Inflammatory macrophage (primary cell): ENCODE measurements at places on chromosomes 5 and 9.

- no peak for DNase-seq
Observed at GRCh38 chr9:123390337-123391135, 34.5 kb downstream of the CRB2 start.

GRCh38 chr5:124230456-124230855 lies 516.0 kb downstream of the ZNF608 start:
- DNase-seq, result no peak

- DNase-seq, result no peak
Observed at GRCh38 chr5:12951846-12952245, 992.6 kb downstream of the DNAH5 start.

DNA sequence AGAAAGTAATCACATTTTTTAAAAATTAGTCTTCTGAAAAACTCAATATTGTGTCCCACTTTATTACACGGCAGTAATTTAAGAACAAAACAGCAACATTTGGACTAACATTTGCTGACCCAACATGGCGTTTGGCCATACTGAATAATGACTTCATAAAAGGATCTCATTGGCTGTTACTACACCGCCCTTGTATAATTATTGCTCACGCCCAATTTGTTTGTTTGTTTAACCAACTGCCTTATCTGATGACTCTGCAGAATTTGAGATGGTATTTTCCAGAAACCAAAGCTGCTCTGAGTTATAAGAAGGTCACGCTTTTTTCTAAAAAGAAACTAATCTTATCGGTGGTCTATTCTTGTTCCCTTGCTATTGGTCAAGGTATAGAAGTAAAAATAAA lies 200.2 kb upstream of the TARS1 start:
- no peak for DNase-seq

- no peak for DNase-seq
Observed at GRCh38 chr5:36418152-36418979, 116.7 kb upstream of the RANBP3L start.

GRCh38 chr9:24434183-24434582 lies 111.5 kb downstream of the IZUMO3 start:
- DNase-seq, result no peak

- DNase-seq, result no peak
Observed at GRCh38 chr9:83322438-83322837, 215.8 kb downstream of the FRMD3 start.

- DNase-seq, result no peak
Observed at GRCh38 chr9:133009906-133010582, 20.8 kb upstream of the GTF3C5 start.

- no peak for DNase-seq
Observed at GRCh38 chr9:81266086-81266485, 423.3 kb downstream of the TLE1 start.

DNA sequence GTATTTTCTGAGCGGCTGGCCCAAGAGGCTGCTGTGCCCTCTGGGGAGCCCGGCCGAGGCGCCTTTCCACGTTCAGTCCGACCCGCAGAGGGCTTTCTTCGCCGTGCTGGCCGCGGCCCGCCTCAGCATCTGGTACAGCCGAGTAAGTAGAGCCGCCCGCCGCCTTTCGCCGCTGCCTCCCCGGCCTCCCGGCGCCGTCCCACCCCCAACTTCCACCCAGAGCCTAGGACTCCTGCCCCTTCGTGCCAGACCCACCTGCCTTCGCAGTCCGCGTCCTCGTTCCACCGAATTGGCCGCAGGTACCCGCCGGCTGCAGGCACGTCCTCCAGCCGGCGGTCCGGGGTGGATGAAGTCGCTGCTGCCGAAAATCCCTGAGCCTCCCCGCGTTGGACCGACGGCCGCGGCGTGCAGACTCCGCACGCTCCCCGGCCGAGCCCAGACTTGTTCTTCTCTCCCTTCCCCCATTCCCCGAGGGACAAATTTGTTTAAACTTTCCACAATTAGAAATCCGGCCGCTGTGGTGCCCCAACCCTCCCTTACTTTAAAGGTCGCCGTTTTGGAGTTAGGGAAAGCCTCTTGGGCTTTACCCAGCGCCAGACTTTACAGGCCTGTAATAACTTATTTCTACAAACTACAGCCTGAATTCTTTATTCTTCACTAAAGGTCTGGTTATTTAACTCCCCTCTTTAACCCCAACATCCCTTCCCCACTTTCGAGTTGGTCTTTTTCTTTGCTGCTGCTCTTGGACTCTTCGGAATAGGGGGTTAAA lies 589 bp downstream of the RIC1 start:
- peak; percentile 42 for DNase-seq

- no peak for DNase-seq
Observed at GRCh38 chr5:82859451-82860140, 217.6 kb downstream of the TMEM167A start.

- DNase-seq, result no peak
Observed at GRCh38 chr9:136852664-136853595, 784 bp downstream of the MAMDC4 start.

DNA sequence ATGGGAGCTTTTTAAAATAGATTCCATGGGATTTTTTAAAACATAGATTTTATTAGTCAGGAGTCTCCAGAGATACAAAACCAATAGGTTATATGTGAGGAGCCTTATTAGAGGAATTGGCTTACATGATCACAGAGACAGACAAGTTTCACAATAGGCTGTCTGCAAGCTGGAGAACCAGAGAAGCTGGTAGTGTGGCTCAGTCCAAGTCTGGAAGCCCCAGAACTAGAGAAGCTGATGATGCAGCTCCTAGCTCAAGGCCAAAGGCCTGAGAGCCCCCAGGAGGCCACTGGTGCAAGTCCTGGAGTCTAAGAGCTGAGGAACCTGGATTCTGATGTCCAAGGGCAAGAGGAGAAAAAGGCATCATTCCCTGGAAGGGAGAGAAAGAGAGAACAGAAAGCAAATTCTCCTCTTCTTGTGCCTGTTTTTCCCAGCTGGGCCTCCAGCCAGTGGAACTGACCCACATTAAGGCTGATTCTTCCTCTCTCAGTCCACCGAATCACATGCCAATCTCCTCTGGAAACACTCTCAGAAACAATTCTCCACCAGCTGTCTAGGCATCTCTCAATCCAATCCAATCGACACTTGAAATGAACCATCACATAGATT lies 59.3 kb downstream of the AHRR start:
- peak; percentile 32 for DNase-seq

GRCh38 chr5:30765227-30765626 lies 428.3 kb upstream of the CDH6 start:
- no peak for DNase-seq

DNA sequence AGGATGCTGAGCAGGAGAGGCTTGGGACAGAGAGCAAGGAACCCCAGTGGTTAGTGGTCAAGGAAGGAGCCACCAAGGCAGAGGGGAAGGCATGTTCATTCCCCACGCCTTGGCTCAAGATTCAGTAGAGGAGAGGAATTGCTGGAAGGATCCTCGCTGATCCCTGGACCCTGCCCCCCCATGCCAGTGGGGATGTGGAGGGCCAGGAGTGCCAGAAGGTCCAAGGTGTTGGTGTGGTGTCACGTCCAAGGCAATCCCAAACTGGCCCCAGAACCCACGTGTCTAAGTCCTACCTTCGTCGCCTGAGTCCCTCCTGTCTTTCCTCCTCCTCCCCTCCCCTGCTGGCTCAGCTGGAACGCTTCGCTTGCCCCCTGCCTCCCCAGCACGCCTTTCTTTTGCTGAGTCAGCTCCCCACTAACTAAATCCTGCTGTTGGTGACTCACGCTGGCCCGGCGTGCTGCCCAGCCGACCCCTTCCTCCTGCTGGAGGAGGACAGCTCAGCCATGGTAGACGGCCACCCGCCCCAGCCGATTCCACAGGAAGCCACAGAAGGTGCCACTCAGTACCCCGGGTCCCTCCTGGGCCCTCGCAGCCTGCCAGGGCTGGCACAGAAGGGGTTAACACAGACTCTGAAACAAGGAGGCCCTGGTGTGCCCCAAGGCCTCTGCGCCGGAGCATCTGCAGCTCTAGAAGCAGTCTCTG lies 37.6 kb upstream of the ORM1 start:
- DNase-seq, result no peak

GRCh38 chr9:82208741-82209450 lies 220.3 kb downstream of the SPATA31D1 start:
- DNase-seq, result no peak

- no peak for DNase-seq
Observed at GRCh38 chr5:178279026-178279722, 46.6 kb upstream of the PHYKPL start.

GRCh38 chr9:96751815-96752214 lies 26.1 kb downstream of the ZNF510 start:
- peak; percentile 21 for DNase-seq

DNA sequence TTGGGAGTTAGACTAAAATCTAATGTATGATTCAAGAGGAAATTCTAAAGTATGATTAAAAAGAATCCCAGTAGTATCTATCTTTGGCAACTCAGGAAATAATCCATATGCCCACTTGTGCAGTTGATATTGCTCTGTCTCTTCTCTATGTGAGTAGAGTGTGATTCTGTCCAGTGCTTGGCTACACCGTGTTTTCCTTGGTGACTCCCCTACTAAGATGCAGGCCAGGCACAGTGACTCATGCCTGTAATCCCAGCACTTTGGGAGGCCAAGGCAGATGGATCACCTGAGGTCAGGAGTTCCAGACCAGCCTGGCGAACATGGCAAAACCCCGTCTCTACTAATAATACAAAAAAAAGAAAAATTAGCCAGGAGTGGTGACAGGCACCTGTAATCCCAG lies 495.4 kb downstream of the MAT2B start:
- no peak for DNase-seq

DNA sequence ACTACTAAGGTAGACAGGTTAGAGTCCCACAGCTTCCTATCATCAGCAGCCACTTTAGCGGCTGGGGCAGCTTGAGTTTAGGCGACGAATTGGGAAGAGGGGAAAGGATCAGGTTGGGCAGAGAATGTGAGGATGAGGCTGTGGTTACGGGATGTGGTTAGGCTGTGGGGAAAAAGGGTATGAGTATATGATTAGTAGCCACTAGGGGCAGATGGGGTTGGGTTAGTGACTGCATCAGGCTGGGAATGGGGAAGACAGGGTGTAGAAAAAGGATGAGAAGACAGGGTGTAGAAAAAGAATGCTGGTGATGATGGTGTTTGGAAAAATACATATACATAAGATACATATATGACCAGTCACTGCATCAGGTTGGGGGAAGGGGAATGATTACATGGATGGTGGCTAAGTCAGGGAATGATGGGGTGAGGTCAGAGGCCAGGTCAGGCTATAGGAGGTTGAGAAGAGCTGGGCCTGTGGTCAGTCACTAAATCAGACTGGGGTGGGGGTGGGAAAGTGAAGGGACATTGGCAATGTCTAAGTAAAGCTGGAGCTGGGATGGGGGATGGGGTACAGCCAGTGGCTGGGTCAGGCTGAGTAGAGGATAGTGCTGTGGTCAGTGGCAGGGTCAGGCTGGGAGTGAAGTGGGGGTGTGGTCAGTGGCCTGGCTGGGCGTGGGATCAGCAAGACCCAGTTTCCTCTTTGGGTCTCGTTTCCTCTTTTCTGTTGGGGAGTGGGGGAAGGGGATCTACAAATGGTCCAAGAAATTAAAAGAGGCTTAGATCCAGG lies 2.1 kb downstream of the TLN1 start:
- DNase-seq, result peak; percentile 88

DNA sequence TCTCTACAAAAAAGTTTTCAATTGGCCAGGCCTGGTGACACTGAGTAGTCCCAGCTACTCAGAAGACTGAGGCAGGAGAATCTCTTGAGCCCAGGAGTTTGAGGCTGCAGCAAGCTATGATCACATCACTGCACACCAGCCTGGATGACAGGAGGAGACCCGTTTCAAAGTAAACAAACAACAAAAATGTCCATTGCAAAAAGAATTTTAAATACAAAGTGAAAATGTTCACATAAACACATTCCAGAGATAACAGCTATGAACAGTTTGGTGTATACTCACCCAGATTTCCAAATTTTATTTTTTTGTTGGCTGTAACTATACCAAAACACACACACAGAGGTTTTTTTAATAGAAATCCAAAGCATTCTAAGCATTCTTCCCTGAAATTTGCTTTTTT lies 39.8 kb downstream of the ADRA1B start:
- no peak for DNase-seq

DNA sequence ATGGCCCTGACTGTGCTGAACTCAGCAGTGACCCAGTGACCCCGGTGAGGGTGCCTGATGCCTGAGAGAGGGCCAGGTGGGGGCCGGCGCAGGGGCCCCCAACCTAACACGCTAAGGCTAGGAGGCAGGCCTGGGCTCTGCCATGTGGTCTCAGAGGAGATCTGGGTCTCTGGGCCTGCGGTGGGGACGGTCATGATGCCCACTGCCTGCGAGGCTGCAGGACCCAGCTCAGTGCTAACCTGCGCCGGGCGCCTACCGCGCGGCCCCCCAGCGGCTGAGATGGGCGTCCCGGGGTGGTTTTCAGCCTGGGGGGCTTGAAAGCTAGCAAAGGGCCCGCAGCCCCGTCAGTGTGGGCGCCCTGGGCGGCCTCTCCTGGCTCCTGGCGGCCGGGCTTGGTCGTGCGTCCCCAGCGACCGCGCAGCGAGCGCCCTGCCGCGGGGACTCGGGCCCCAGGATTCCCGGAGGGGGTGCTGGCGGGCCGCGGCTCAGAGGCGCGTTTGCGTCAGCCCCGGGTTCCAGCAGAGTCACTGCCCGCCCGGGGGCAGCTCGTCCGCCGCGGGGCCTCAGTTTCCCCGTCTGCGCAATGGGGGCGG lies 2.5 kb downstream of the EGFL7 start:
- DNase-seq, result peak; percentile 22

DNA sequence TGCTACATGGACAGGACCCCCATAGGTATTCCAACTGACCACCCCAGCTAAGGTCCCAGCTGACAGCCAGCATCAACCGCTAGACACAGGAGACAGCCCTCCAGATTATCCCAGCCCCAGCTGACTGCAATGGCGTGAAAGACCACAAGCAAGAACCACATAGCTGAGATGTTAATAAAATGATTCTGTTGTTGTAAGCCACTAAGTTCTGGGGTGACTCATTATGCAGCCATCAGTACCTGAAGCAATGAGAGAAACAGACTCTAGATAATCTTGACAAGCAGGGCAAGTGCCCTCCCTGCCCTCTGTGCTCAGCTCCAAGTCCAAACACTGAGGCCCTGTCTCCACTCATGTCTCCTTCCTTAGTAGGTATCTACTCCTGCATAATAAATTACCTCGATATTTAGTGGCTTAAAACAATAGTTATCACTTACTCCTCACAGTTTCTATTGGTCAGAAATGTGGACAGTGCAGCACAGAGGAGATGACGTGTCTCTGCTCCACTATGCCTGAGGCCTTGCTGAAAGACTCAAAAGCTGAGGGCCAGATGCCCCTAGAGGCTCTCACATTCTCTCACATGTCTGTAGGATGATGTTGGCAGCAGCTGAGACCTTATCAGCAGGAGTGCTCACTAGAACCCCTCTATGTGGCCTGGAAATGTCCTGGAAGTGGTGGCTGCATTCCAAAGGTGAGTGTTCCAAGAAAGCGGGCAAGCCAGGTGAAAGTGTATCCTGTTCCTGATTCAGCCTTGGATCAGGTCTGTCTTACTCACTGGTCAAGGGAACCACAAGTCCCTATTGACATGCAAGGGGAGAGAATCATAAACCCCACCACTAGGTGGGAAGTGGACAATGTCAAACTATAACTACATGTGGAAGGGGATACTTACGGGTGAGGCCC lies 2.5 kb downstream of the MGAT1 start:
- DNase-seq, result no peak

DNA sequence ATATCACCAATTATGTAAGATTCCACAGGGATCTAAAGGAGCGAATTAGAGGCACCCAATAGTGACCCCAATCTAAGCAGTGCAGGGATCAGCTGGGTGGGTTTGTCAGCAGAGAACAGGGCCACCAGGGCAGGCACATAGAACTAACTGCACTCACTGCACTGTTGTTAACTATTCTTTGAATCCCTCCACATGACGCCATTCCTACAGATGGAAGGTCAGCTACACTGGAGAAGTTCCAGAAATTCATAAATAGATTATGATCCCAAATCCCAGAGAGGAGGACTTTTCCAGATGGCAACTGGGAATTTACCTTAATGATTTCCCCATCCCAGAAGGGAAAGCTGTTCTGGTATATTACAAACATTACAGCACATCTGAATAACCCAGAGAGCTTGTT lies 84.2 kb downstream of the THBS4 start:
- no peak for DNase-seq
